ENCODE measurements at places on chromosomes 1 and 21. TPM values are rescaled to one million over a fixed set of nuclear protein-coding genes. Genes with fewer than 3 reads are reported as not detected.

TMEM125 gene
- polyA plus RNA-seq: 2.4 TPM

NR1I3 gene
- polyA plus RNA-seq: 0.14 TPM

IBA57 gene
- 1.7 TPM for polyA plus RNA-seq

IFNGR2 gene
- polyA plus RNA-seq: 111 TPM

OPTC gene
- 0.39 TPM for polyA plus RNA-seq

PGLYRP4 gene
- polyA plus RNA-seq: 6.1 TPM

BARHL2 gene
- not detected for polyA plus RNA-seq

HOOK1 gene
- polyA plus RNA-seq: 4.0 TPM

DPT gene
- polyA plus RNA-seq: 21.5 TPM

OR2AK2 gene
- not detected for polyA plus RNA-seq

DDAH1 gene
- polyA plus RNA-seq: 2.4 TPM

OR2G6 gene
- polyA plus RNA-seq: 0.05 TPM

HPCAL4 gene
- 0.34 TPM for polyA plus RNA-seq

TP73 gene
- 2.9 TPM for polyA plus RNA-seq

PROX1 gene
- polyA plus RNA-seq: 0.27 TPM

SLC30A10 gene
- 0.07 TPM for polyA plus RNA-seq

SMIM1 gene
- polyA plus RNA-seq: 7.0 TPM

COL24A1 gene
- polyA plus RNA-seq: 1.3 TPM

MASP2 gene
- 0.05 TPM for polyA plus RNA-seq

BMP8B gene
- polyA plus RNA-seq: 0.16 TPM

PALMD gene
- 21.2 TPM for polyA plus RNA-seq

MORN1 gene
- polyA plus RNA-seq: 6.4 TPM

ZBTB21 gene
- polyA plus RNA-seq: 7.9 TPM

CFHR4 gene
- 0.07 TPM for polyA plus RNA-seq

VCAM1 gene
- polyA plus RNA-seq: 22.8 TPM

TNFAIP8L2 gene
- 32.8 TPM for polyA plus RNA-seq

MSTO1 gene
- 26.0 TPM for polyA plus RNA-seq

ZFP69B gene
- 1.4 TPM for polyA plus RNA-seq

GJA4 gene
- polyA plus RNA-seq: 10.0 TPM

EPS15 gene
- 35.3 TPM for polyA plus RNA-seq

LRIG2 gene
- polyA plus RNA-seq: 8.7 TPM

NPL gene
- polyA plus RNA-seq: 30.7 TPM

KRTAP21-2 gene
- polyA plus RNA-seq: not detected

HRNR gene
- 0.14 TPM for polyA plus RNA-seq

Data from thymus (tissue), 14 donors.